ENCODE measurements at places on chromosomes 2 and 18.

DNA sequence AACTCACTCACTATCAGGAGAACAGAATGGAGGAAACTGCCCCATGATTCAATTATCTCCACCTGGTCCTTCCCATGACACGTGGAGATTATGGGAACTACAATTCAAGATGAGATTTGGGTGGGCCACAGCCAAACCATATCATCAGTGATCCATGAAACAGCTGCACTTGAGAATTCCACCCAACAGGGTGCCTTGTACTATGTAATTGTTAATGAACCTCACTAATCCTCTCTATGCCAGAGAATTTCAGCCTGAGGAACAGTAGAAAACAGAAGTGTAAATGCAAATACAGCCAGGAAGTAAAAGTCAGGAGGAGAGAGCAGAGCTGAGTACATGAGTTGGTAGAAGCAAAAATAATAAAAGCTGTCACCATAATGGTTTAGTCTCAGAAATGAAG is 261.4 kb downstream of the EPHA4 start:
- no peak for DNase-seq

- DNase-seq: no peak
Measured at GRCh38 chr2:7109533-7109885, 192.3 kb downstream of the RNF144A start.

GRCh38 chr2:230872151-230872967 is 7.6 kb downstream of the ITM2C start:
- no peak for DNase-seq

- DNase-seq: no peak
Measured at GRCh38 chr2:106983305-106983704, 97.3 kb upstream of the ST6GAL2 start.

GRCh38 chr18:9433671-9434121 is 41.6 kb upstream of the RALBP1 start:
- no peak for DNase-seq

DNA sequence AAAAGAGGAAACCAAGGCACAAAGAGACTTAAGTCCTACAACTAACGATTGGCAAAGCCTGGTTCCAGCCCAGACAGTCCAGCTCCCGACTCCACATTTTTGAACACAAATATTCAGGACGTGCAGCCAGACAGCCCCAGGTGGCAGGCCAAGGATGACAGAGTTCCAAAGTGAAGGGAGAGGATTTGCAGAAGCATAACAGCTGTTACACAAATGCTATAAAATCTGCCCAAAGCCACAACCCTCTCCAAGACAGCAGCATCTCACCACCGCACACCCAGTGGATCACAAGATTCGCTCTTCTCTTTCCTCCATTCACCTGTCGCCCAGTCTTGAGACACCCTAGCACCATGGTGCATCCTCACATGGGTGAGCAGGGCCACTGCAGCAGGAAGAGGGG is 227.1 kb upstream of the ID2 start:
- DNase-seq: no peak

GRCh38 chr18:70366174-70366573 is 77.3 kb downstream of the SOCS6 start:
- no peak for DNase-seq

DNA sequence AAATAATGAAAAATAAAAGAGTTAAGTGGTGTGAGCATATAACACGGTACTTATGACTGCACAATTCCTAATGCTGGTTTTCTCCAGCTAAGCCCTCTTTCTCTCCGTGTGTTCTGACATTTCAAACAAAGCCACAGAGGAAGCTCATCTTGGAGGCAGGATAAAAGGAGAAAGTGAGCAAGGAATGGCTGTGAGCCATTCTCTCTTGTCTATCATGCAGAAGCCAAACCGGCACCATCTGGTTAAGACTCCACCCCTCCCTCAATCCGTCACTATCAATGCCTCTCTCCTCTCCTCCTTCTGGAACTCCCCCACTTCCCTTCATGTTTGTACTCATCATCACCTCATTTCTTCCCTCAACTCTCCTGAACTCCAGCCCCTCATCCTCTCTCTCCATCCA is 210.4 kb downstream of the TMEM163 start:
- DNase-seq: no peak
